ENCODE measurements at places on chromosomes 1 and 21. TPM values are rescaled to one million over a fixed set of nuclear protein-coding genes. Genes with fewer than 3 reads are reported as not detected.

Gene MCOLN3
- 3.1 TPM for total RNA-seq

Gene RAP1GAP
- total RNA-seq = 0.32 TPM

Gene SLC44A3
- total RNA-seq = 0.37 TPM

DNA sequence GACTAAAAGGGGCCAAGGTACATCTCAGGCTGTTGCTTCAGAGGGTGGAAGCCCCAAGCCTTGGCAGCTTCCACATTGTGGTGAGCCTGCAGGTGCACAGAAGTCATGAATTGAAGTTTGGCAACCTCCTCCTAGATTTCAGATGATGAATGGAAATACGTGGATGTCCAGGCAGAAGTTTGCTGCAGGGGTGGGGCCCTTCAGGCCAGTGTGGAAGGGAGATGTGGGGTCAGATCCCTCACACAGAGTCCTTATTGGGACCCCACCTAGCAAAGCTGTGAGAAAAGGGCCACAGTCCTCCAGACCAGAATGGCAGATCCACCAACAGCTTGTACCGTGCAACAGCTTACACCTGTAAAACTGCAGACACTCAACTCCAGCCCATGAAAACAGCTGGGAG is 67.4 kb upstream of the PTGS2 start:
- H3K27ac ChIP-seq = no peak overlapping the region
- H3K36me3 ChIP-seq = no peaks in the 10 kb centered on the region
- DNase-seq = no peak
- H3K4me3 ChIP-seq = no peak overlapping the region
- H3K27me3 ChIP-seq = peaks cover 3% of the 10 kb centered on the region
- H3K4me1 ChIP-seq = no peaks in the 10 kb centered on the region

DNA sequence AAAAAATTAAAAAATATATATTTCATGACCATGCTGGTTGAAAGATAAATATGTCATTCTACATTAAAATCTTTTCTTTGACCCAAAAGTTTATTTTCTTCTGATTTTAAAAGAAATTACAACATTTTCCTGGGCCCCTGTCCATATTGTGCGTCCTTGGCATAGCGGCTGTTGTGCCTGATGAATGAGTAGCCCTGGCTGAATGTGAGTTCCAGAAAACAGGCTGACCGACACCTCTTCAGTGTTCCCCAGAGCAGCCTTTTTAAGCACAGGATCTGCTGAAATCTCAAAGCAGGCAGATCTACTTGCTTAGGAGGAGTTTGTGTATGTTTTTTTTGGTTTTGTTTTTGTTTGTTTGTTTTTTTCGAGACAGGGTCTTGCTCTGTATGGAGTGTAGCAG is 19.7 kb downstream of the KIAA1614 start:
- H3K36me3 ChIP-seq = no peaks in the 10 kb centered on the region
- no peaks in the 10 kb centered on the region for H3K27me3 ChIP-seq
- H3K4me1 ChIP-seq = peaks cover 4% of the 10 kb centered on the region
- no peak for DNase-seq
- no peak overlapping the region for H3K27ac ChIP-seq

DNA sequence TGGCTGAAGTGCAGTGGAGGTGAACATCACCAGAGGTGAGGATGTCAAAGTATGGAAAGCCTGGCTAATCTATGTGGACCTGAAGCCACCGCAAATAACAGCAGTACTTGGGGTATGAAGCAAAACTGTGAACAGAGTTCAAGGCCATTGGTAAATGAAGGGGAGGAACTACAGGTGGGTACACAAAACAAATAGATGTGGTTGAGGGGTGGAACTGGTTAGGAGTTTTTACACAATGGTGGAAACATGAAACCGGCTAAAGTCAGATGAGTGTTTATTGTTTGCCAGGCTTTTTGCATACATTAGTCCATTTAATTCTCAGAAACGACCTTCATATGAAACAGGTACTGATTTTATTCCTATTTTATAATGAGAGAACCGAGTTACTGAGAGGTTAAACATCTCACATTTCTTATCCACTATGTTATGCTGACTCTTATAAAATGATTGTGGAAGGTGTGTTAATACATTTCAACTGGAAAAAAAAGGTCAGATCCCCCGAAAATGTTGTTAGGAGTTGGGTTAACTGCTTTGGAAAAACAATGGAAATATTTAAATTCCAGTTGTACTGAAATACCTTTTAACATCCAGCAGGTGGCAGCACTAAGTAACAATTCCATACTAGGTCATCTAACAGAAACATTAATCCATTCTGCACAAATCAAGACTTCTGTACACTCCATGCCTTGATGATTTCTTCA is 44.3 kb upstream of the GTF2B start:
- peak; percentile 39 for DNase-seq
- H3K27me3 ChIP-seq = no peaks in the 10 kb centered on the region
- H3K27ac ChIP-seq = no peak overlapping the region
- peaks cover 61% of the 10 kb centered on the region for H3K36me3 ChIP-seq
- no peak overlapping the region for H3K4me3 ChIP-seq

DNA sequence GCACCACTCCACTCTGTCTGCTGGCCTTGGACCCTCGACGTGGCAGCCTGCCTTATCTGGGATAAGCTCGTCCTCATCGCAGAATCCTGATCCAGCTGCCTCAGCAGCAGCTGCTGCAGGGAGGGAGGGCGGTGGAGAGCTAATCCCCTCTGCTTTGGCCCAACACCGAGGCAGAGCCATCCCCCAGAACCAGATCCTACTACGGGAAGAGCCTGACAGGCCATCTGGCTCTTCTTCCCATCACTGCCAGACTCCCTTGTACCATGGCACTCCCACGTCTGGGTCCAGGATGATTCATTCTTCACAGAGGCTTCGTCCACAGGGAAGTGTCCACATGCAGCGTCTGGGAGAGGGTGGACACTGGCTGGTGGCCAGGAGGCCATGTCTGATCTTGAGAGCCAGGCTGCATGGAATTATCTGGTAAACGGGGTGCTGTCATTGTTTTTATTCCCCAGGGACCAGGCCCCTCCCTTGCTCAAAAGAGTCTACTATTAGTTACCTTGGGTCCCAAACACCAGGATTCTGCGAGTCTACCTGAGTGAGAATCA is 14.6 kb upstream of the PKP1 start:
- peaks cover 22% of the 10 kb centered on the region for H3K27me3 ChIP-seq
- no peak overlapping the region for H3K27ac ChIP-seq
- H3K36me3 ChIP-seq = no peaks in the 10 kb centered on the region
- H3K4me3 ChIP-seq = no peak overlapping the region
- H3K4me1 ChIP-seq = no peaks in the 10 kb centered on the region

DNA sequence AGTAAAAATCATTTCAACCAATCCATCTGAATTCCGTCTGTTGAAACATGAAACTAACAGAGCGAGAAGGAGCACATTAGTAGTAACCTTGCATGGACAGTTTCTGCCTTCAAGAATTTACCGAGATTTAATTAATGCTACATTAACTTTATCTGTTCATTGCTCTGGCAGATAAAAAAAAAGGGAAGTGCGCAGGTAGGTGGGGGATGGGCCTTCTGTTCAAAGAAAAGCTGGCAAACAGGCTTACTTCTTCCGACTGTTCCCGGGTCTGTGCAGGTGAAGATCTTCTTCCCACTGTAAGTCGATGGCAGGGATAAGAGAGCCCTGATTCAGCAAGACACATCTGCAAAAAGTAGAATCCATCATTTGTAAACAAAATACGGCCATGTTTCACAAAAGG is 172.6 kb upstream of the DMRTA2 start:
- no peak overlapping the region for H3K4me3 ChIP-seq
- H3K36me3 ChIP-seq = peaks cover 4% of the 10 kb centered on the region
- no peaks in the 10 kb centered on the region for H3K27me3 ChIP-seq

GRCh38 chr21:42026082-42026435 is 15.9 kb upstream of the ZBTB21 start:
- no peaks in the 10 kb centered on the region for H3K36me3 ChIP-seq
- no peak overlapping the region for H3K27ac ChIP-seq
- no peaks in the 10 kb centered on the region for H3K4me1 ChIP-seq
- H3K27me3 ChIP-seq = no peaks in the 10 kb centered on the region
- H3K4me3 ChIP-seq = no peak overlapping the region

DNA sequence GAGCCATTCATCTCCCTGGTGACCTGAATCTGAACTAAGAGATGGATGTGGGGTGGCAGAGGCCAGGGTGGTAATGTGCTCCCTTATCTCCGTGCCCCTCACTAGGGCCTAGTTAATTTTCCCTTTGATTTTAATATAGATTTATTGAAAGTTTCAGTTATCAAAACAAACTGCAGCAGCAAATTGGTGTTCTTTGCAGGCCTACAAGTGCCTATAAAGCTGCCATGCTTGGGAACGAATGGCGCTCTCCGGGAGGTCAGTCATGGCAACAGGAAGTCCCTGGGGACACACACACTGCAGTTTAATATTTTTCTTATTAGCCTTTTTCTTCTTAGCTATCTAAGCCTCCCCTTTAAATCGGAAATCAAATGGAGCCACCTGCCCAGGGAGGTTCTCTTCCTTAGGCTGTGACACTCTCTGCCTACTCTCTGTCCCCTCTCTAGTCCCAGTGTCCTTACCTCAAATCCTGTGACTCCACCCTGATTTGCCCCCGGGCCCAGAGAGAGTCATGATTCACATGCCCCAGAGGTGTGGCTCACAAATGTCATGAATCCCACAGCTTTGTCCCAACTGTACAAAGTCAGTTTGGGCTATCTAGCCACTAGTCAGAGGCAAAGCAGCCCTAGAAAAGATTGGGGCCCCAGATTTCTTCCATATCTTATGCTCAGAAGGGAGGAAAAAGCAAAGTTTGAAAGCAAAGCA is 4.3 kb upstream of the ERI3 start:
- H3K36me3 ChIP-seq = no peaks in the 10 kb centered on the region
- no peaks in the 10 kb centered on the region for H3K27me3 ChIP-seq
- no peak overlapping the region for H3K4me3 ChIP-seq
- H3K27ac ChIP-seq = no peak overlapping the region
- peaks cover 13% of the 10 kb centered on the region for H3K4me1 ChIP-seq
- DNase-seq = no peak

DNA sequence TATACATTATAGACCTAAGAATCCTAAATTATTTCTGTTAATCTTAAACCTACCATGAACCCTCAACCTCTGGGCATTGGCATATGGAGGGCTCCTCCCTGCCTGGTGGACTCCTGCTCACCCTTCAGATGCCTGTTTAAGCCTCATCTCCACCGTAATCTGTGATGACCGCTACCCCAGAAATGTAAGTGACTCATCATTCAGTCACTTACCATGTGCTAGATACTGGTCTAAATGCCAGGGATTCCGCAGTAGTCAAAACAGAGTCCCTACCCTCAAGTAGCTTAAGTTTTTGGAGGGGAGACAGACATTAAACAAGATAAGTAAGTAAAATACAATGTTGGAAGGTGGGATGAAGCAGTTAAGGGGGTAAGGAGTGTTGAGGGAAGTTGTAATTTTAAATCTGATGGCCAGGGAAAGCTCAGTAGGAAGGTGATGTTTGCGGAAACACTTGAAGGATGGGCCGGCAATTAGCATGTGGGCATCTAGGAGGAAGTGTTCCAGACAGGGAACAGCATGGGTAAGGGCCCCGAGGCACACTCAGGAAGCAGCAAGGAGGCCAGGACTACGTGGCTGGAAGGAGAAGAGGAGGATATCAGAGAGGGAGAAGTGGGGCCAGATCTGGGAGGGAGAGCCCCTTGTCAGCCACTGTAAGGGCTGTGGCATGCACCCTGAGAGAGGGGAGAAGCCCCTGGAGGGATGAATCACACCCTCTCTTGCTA is 141.7 kb upstream of the HOOK1 start:
- no peak overlapping the region for H3K4me3 ChIP-seq
- no peaks in the 10 kb centered on the region for H3K36me3 ChIP-seq
- no peak for DNase-seq
- no peak overlapping the region for H3K27ac ChIP-seq
- peaks cover 4% of the 10 kb centered on the region for H3K4me1 ChIP-seq
- no peaks in the 10 kb centered on the region for H3K27me3 ChIP-seq

DNA sequence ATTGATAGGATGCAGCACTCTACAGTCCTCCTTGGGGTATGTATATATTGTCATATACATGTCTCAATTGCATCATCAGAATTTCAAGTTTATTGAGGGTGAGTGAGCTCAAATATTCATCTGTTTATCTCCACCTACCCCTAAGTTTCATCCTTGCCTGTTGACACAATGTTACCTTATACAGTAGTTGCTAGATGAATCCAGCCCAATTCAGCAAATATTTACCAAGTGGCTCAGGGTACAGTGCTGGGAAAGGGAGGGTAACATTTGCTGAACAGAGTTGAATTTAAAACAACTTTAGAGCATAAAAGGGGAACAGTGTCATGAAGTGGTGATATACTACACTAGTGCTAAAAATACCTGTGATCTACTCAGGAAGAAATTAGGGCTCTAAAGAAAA is 14.4 kb downstream of the ELAVL4 start:
- no peak for DNase-seq
- no peak overlapping the region for H3K4me3 ChIP-seq
- no peaks in the 10 kb centered on the region for H3K36me3 ChIP-seq
- H3K27ac ChIP-seq = no peak overlapping the region
- H3K27me3 ChIP-seq = peaks cover 2% of the 10 kb centered on the region
- H3K4me1 ChIP-seq = no peaks in the 10 kb centered on the region
